Uterus (tissue), 4 donors: ENCODE measurements at places on chromosomes 13 and 19. TPM values are rescaled to one million over a fixed set of nuclear protein-coding genes. Genes with fewer than 3 reads are reported as not detected.

Gene ZNF613
- 7.4 TPM for total RNA-seq

Gene SYMPK
- total RNA-seq = 38.9 TPM

Gene GPC6
- total RNA-seq = 9.7 TPM

Gene GPR12
- total RNA-seq = not detected

DNA sequence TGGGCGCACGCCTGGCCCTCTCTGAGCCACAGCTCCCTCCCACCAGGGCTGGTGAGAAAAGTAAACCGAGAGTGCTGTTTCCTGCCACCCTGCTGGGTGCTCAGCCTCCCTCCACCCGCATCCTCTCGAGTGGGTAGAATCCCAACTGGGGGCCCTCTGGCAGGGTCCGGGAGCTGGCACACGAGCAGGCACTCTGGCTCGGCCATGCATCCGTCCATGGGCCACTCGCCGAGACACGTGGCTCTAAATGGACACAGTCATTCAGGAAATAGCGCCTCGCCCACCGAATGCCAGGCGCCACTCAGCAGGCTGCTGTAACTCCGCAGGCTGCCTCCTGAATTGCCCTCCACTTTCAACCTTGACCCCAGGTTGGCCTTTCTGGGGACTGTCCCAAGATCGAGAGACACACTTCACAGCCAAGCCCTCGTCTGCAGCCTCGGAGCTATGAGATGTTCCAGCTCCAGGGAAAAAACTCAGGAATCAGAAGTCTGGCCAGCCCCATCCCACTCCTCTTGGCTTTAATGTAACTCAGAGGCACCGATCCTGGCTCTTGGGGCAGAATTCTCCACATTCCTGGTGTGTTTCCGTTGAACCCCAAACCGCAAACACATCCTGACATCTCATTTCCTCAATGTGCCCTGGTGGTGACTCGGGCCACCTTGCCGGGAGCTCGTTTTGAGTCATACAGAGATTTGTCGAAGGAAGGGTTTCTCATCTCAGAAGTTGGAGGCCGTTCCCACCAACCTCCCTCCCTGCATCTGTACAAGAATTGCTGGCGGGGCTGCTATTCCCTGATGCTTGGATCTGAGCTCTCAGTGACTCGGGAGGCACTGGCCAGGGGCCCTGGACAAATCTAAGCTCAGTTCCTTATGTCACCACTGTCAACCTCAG is 14.1 kb downstream of the KLF2 start:
- no peaks in the 10 kb centered on the region for H3K4me1 ChIP-seq
- no peaks in the 10 kb centered on the region for H3K36me3 ChIP-seq
- peak overlapping the region; percentile 36 for H3K27ac ChIP-seq
- no peak for DNase-seq
- no peaks in the 10 kb centered on the region for H3K27me3 ChIP-seq

GRCh38 chr19:928471-929202 is 2.8 kb downstream of the ARID3A start:
- no peaks in the 10 kb centered on the region for H3K4me1 ChIP-seq
- no peaks in the 10 kb centered on the region for H3K27me3 ChIP-seq
- H3K4me3 ChIP-seq = no peak overlapping the region
- no peak for DNase-seq

DNA sequence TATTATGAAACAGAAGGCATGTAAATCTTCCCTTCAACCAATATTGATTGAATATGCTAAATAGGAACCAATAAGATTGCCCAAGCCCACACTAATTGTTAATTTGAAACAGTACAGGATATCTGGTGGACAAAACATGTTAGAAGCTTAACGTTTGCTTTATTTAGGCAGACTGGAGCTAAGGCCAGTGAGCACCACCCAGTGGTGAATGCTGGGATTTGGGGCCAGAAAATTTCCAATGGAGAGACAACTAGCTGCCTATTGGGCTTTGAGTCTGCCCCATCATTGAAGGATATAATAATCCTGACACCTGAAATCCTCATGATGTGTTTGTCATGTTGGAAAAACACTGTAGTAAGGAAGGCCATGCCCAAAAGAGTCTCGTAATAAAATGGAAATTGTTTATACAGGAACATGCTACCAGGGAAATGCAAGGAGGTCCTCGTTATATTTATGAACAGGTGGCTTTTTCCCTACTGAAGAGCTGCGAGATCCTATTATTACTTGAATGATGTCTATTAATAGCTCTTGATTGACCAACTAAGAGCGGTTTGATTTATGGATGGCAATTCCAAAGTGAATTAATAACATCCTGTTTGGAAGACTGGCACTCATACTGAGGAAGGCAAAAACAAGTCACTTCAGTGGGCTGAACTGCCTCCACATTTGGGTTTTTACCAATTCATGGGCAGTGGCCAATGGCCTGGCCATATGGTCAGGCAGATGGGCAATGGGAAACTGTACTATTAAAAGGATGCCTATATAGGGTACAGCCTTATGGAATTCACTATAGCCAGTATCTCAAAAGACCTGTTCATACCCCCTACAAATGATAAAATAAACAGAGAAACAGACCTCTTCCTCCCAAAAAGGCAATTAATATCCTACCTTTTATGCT is 8.7 kb downstream of the SIGLECL1 start:
- no peak overlapping the region for H3K27ac ChIP-seq
- no peak for DNase-seq
- no peak overlapping the region for H3K4me3 ChIP-seq
- H3K27me3 ChIP-seq = peaks cover 3% of the 10 kb centered on the region
- no peaks in the 10 kb centered on the region for H3K36me3 ChIP-seq

DNA sequence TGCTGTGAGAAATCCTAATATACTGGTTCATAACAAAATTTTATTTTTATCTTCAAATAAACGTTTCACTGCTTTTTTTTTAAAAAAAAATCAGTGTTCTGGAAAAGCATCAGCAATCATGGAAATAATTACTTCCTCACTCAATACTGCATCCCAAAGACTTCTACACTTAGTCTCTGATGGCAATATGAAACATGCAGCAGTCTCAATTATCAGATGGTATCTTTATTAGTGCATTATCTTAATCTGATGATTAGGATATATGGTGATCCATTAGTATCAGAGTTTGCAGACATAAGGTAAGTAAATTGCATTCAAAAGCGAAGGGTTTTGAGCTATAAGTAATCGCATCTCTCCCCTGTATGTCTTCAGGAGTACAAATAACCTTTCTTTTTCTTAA is 218.3 kb upstream of the EDNRB start:
- no peak overlapping the region for H3K27ac ChIP-seq
- no peak overlapping the region for H3K4me3 ChIP-seq
- no peak for DNase-seq
- no peaks in the 10 kb centered on the region for H3K27me3 ChIP-seq

GRCh38 chr13:66301482-66301881 is 928.7 kb downstream of the PCDH9 start:
- no peaks in the 10 kb centered on the region for H3K27me3 ChIP-seq
- no peak overlapping the region for H3K4me3 ChIP-seq
- no peak for DNase-seq
- H3K36me3 ChIP-seq = no peaks in the 10 kb centered on the region

- no peaks in the 10 kb centered on the region for H3K36me3 ChIP-seq
- H3K27me3 ChIP-seq = no peaks in the 10 kb centered on the region
- no peak overlapping the region for H3K4me3 ChIP-seq
- no peaks in the 10 kb centered on the region for H3K4me1 ChIP-seq
Observed at GRCh38 chr13:49428041-49428763, 15.7 kb downstream of the CAB39L start.

GRCh38 chr13:80132741-80133601 is 208.0 kb downstream of the SPRY2 start:
- peak; percentile 61 for DNase-seq
- H3K4me1 ChIP-seq = no peaks in the 10 kb centered on the region
- no peaks in the 10 kb centered on the region for H3K27me3 ChIP-seq
- no peaks in the 10 kb centered on the region for H3K36me3 ChIP-seq

- H3K36me3 ChIP-seq = no peaks in the 10 kb centered on the region
- no peaks in the 10 kb centered on the region for H3K4me1 ChIP-seq
- no peak overlapping the region for H3K4me3 ChIP-seq
- no peak for DNase-seq
- no peaks in the 10 kb centered on the region for H3K27me3 ChIP-seq
Observed at GRCh38 chr13:21948769-21949474, 278.0 kb downstream of the FGF9 start.

DNA sequence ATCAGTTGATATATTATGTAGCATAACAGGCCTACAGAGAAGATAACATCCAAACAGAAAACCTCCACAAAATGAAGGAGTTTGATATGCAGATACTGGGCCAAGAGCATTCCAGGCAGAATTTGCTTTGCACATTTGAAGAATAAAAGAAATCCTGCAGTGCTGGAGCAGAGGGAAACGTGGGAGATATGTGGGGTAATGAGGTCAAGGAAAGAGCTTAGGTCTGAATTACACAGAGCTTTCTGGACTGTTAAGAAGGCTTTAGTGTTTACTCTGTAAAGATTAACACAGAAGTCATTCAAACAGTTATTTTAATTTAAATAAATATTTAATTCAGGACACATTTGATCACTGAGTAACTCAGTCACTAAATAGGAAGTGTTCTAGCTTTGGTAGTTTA is 692.7 kb downstream of the PCDH9 start:
- no peak for DNase-seq
- H3K4me3 ChIP-seq = no peak overlapping the region
